ENCODE measurements at places on chromosomes 5 and 9.

- no peak for DNase-seq
Measured at GRCh38 chr5:22596404-22596970, 256.7 kb downstream of the CDH12 start.

- no peak for DNase-seq
Measured at GRCh38 chr5:129061849-129062248, 32.7 kb upstream of the ISOC1 start.

- DNase-seq: peak; percentile 74
Measured at GRCh38 chr9:33025572-33026342, 684 bp downstream of the DNAJA1 start.

GRCh38 chr9:120733190-120733589 lies 18.9 kb upstream of the MEGF9 start:
- no peak for DNase-seq

DNA sequence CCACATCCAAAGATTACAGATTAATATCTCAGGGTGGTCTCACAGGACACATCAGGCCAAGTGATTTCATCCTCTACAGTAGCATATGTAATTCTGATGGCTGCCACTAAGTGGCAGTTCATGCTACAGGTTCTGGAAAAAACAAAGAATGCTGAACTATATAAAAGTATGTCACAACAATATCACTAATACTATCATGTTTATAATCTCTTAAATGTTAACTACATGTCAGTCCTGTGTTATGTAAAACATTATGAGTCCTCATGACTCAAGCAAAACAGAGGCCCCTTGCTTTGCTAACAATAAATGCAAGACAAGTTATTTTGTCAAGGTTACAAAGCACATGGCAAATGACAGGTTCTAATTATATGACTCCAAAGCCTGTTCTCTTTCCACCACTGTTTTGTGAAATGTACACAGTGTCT lies 233.2 kb downstream of the FBXL17 start:
- no peak for DNase-seq

DNA sequence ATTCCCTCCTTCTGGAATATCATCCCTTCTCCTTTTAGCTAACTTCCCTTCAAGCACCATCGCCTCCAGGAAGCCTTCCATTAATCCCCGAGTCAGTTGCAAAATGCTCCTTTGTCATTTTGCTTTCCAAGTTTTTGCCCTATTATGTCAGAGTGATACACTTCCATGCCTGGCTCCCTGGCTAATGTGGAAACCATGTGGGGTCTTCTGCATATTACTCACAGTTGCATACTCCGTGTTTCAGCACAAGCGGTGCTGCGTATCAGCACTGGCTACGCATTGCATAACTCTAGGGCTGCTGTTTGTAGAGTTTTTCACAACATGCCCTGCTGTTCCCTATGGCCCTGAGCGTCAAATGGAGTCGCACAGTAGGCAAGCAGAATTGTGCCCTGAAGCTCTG lies 1.9 kb downstream of the TEX53 start:
- no peak for DNase-seq

DNA sequence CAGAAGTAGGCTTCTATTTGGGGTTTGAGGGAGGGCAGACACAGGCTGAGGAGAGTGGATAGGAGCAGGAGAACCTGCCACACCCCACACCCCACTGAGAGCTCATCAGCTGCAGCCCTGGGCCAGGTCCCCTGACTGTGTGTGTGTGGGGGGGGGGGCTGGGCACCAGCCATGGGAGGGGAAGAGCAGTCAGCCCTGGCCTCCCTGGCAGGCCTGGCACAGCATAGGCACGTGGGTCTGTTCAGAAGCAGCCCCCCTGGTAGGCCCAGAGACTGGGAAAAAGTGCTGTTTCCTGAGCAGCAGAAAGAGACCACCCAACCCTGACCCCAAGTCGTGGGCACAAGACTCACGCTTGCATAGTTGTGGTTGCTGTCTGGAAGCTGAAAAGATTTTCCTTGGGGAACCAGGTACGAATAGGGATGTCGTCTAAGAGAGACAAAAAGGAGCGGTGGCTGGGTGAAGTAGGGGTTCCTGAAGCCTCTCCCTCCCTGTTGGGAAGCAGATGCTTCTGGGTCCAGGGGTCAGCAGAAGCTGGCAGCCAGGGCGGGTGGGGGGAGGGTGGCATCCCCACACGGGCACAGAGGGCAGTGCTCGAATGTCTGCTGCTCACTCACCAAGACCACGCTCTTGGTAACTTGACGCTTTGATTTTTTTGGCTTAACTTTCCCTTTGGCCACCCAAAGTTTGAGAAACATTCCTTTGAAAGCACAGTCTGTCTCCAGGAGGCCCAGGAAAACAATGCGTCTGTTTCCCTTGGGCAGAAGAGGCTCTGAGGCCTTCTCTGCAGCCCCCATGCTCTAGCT lies 2.9 kb downstream of the NSMF start:
- no peak for DNase-seq

DNA sequence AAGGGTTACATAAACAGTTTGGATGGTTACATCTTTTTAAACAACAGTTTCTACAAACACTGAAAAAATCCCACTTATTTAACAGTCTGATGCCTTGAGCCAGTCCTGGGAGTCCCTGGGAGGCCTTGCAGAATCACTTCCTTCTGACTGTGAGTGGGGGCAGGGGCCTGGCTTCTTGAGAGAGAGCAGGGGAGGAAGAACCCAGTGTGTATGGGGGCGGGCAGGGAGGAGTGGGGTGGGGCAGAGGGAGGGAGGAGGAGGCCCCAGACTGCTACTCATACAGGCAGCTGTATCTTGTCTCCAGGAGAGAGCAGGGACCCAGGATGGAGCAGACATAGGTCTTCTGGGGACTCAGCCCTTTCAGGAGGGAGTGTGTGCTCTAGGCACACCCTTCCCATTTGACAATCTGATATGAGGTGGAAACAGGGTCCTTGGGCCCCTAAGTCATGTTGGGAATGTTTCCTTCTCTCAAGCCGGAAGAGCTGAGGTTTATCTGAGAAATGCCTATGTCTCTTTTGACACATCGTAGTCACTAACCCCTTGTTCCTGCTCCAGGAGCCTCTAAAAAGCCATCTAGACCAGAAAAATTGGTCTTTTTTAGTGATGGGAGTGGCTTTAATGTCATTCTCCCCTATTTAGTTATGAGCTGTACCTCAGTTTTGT lies 52.8 kb downstream of the IRF1 start:
- DNase-seq: peak; percentile 53

GRCh38 chr9:87372356-87372851 lies 125.3 kb upstream of the DAPK1 start:
- DNase-seq: no peak

- DNase-seq: no peak
Measured at GRCh38 chr5:76579166-76579937, 43.9 kb downstream of the F2RL2 start.

- no peak for DNase-seq
Measured at GRCh38 chr5:178242416-178242815, 9.8 kb upstream of the PHYKPL start.

DNA sequence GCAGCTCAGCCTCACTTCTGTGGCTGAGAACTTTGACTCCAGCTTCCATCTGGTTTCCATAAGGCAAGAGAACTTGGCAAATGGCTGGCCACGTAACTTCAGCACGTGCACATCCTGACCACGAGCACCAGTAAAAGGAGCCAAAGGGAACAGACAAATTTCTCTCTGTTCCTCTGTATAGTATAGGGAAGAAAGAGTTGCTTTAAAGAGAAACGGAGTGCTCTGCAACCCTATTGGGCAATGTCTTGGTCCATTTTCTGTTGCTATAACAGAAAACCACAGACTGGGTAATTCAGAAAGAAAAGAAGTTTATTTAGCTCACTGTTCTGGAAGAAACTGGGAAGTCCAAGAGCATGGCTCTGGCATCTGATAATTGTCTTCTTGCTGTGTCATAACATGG lies 558.7 kb downstream of the ACTL7B start:
- no peak for DNase-seq

DNA sequence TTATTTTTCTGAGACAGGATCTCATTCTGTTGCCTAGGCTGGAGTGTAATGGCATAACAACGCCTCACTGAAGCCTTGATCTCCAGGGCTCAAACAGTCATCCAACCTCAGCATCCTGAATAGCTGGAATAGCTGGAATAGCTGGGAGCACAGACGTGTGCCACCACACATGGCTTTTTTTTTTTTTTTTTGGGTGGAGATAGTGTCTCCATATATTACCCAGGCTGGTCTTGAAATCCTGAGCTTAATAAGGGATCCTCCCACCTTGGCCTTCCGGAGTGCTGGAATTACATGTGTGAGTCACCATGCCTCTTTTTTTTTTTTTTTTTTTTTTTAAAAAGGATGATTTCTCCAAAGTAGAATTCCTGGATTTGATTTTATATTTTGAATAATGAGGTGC lies 60.7 kb downstream of the NSD1 start:
- no peak for DNase-seq

- DNase-seq: no peak
Measured at GRCh38 chr5:65825408-65826328, 100.7 kb upstream of the ERBIN start.

GRCh38 chr5:4698596-4698995 lies 441.5 kb upstream of the ADAMTS16 start:
- DNase-seq: no peak

DNA sequence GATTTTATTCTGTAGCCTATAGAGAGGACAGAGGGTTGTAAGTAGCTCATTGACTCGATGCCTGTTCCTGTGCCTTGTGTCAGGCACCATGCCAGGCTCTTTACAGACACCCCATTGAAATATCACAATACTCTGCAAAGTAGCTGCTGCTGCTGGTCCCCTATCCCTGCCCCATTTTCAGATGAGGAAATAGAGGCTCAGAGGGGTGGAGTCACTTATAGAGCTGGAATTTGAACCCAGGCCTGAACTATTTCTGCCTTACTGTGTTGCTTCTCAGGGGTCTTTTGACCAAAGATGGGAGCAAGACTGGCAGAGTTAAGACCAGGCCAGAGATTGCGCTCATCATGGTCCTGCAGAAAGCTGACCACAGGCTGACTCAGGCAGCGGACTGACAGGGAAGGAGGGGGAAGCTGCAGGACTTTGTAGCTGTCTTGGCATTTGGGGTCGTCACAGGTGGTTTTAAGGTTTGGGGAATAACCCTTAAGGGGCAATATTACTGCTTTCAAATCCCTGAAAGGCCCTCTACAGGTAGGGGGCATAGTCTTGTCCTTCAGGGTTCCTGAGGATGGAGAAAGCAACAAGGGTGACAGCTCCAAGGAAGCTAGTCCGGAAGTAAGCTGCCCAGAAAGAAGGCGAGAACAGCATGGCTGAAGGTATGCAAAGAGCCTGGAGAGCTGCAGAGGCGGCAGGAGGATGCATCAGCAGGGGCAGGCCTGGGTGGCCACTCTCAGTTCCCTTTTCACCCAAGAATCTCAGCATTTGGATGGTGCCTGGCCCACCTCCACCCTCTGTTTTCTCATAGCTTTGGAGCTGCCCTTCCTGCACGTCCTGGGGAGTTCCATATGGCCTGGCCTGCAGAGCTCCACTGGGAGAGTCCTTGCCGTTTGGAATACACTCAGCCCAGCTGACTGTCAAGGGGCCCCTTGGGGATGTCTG lies 18.3 kb upstream of the NDST1 start:
- DNase-seq: no peak

DNA sequence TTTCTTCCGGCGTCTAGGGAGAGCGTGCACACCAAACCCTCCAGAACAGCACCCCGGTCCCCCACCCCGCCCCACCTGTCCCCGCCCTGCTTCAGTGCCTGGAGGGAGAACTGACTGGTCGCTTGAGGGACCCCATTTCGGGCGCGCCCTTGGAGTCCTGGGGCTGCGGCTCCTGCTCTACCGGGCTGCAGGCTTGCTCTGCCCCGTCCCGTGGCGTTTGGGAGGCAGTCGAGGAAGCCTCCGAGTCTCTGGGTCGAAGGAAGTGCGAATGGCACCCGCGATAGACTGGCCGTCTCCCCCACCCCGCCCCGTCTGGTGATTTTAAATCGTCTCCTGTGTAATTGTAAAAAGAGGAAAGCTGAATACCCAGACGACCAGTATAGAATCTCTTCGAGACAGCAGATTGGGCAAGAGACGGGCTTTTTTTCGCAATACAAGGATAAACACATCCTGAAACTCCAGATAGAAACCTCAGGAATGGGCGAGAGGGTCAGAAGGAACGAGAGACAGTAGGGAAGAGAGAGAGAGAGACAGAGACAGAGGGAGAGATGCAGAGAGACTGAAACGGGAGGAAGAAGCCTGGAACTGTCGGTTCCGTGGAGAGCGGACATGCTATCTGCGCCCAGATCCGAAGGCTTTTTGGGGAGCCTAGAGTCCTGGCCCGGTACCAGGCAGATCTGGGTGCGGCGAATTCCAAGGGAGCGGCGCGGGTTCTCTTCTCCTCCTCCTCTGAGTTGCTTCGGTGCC lies 9.9 kb downstream of the PRDM6 start:
- no peak for DNase-seq

DNA sequence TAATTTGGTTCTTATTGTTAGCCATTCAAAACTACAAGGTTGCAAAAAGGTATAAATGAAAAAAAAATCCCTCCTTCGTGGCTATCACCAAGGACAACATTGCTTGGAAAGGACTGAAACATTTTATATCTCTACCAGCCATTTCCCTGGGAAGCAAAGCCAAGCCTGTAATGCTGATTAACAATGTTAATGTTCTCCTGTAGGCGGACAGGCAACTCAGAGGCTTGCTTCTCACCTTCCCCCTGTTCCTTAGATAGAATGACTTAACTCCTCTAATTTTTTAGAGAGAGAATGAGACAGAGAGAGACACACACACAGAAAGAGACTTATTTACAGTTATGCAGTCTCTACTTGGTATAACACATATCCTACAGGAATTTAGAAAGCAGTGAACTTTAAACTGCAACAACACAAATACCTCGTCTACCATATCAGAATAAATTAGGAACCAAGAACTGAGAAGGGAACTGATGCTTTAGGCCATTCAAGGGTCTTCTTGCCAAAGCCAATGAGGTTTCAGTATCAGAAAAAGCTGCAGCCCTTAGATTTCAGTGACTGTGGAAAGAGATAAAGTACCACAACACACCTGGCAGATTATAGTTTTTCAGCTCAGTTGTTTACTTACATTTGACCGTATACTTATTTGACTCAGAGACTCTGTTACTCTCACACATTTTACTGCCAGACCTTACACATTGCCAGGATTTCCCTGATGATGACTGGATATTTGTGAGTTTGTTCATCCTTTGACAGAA lies 20.9 kb upstream of the MAN2A1 start:
- DNase-seq: no peak

DNA sequence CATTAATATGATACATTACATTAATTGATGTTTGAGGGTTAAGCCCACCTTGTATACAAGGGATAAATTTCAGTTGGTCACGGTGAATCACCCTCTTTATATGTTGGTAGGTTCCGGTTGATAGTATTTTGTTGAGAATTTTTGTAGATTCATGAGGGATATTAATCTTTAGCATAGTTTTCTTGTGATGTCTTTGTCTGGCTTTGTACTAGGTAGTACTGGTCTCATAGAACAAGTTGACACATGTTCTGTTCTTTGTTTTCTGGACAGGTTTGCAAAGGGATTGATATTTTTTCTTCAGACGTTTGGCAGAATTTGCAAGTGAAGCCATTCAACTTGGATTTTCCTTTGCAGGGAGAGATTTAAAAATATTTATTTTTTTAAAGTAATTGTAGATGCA lies 49.1 kb upstream of the CLK4 start:
- DNase-seq: no peak

- peak; percentile 16 for DNase-seq
Measured at GRCh38 chr9:306907-307306, 92.2 kb downstream of the DOCK8 start.

GRCh38 chr9:86562691-86563090 lies 208.5 kb upstream of the TUT7 start:
- no peak for DNase-seq

- no peak for DNase-seq
Measured at GRCh38 chr5:13992795-13993194, 48.3 kb upstream of the DNAH5 start.

- DNase-seq: no peak
Measured at GRCh38 chr9:127179633-127180441, 57.4 kb upstream of the ANGPTL2 start.

Measured in stimulated activated CD8-positive, alpha-beta memory T cell treated with anti-CD3 and anti-CD28 coated beads, Interleukin-12 subunit alpha, Interleukin-12 subunit beta, amount 100 ng/mL, for 4 hours (primary cell).